Progenitor cell of endocrine pancreas (in vitro differentiated cells): ENCODE measurements at places on chromosomes 6 and 20.

GRCh38 chr6:144264270-144265060, 20.7 kb upstream of the UTRN start:
- peak; percentile 18 for DNase-seq

- DNase-seq: no peak
Observed at GRCh38 chr20:17771206-17772004, 71.6 kb downstream of the BANF2 start.

- no peak for DNase-seq
Observed at GRCh38 chr6:157078326-157078725, 245.0 kb downstream of the TMEM242 start.

DNA sequence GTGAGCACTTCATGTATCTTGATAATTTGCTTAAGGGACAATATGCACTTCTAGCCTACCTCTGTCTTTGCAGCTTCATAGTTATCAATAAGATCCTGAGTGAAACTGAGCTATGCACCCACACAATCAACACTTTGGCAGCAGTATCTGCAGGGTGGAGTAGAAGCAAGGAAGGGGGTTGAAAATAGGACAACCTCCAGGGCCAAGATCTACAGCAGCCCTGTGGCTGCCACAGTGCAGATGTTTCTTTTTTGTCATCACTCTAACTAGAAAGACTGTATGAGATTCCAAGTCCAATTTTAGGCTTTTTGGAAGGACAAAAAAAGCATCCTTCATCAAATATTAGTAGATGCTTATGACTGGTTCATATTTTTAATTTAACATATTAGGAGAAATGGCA, 336.1 kb upstream of the CITED2 start:
- DNase-seq: no peak

DNA sequence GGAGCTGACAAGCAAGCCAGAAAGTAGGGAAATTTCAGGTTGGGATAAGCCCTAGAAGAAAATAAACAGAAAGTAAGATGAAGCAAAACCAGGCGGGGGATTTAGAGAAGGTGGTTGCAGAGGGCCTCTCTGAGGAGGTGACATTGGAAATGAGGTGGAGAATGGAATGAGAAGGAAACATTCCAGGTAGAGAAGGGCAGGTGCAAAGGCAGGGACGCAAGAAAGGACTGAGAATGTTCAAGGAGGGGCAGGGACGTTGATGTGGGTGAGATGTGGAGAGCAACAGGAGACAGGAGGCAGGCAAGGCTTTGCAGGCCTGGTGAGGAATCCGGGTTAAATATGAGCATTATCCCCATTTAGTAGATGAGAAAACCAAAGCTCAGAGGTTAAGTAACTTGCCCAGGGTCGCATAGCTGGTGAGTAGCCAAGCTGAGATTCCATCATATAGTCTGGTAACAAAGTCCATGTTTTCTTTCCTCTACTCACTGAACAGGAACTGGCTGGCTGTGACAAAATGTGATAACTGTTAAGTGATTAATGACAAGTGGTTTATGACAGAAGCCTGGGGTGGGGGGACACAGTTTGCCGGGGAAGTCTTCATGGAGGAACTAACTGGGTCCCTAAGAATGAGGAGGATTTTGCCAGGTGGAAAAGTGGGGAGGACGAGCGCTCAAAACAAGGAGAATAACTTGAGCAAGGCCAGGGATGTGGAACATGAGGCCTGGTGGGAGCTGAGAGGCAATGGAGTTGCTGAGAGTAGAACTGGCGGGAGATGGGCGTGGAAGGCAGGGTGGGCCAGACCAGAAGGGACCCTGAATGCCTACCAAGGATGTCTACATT, 32.6 kb downstream of the MRPL14 start:
- no peak for DNase-seq

GRCh38 chr6:113632220-113632864, 224.8 kb upstream of the MARCKS start:
- DNase-seq: no peak

DNA sequence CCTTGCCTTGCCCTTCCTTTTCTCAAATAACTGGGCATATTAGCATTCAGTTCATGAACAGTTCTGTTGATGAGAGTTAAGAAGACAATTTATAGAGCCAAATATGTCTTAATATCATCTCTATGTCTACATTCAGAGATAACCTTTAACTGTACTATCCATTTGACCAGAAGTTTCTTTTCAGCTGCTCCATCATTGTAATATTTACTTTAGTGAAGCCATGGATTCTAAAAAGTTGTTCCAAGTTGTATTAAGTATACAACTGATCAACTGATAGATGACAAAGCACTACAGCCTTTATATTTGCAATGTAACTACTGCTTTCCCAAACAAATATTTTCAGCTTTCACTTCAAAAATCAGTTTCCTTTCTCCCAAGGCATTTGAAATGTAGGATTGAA, 1252.7 kb downstream of the EPHA7 start:
- DNase-seq: no peak

DNA sequence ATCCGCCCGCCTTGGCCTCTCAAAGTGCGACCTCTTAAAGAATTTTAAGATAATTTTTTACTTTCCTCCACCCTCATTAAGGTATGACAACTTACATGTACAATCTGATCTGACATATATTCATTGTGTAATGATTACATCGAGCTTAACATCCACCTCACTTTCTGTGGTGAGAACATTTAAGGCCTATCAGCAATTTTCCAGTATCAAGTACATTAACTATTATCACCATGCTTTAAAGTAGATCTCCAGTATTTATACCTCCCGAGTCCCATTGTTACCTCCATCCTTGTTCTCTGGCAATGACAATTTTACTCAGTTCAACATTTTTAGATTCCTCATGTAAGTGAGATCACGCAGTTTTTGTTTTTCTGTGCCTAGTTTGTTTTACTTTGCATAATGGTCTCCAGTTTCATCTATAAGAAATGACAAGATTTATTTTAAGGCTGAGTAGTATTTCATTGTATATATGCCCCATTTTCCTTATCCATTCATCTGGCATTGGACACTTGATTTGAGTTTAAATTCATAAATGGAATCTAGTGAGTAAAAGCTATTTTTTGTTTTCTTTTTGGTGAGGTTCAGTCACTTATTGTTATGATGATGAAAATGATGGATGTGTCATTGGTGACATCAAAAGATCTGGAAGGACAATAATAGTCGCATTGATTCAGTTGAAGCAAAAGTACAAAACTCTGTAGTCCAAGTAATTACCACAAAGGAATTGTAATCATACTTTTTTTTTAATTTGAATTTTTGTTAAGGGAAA, 87.0 kb downstream of the OR2B2 start:
- no peak for DNase-seq

DNA sequence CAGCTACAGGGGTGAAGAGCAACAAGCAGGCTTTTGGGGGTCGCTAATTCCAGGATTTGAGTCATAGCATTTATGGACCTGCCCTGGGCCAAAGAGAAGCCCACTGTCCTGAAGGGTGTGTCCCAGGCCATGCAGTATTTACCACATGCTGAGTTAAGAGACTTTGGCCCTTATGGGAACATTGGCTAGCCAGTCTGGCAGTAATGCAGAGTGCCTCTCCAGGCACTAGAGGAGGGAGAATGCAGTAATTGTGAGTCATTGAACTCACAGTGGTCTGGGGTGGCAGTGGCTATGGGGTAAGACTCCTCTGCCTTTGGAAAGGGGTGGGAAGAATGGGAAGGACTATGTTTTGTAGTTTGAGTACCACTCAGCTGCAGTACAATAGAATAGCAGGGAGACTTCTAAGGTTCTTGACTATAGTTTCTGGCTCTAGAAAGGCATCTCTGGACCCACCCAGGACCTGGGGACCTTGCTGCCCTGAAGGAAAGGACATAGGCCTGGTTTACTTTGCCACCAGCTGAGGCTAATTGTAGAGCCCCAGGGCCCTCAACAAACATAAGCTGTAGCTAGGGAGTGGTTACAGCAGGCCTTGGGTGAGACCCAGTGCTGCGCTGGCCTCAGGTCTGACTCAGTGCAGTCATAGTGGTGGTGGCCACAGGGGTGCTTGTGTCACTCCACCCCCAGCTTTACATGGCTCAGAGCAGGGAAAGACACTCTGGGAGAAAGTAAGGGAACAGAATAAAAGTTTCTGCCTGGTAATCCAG, 520.9 kb downstream of the HTR1B start:
- no peak for DNase-seq

GRCh38 chr6:79334674-79335073, 100.2 kb upstream of the HMGN3 start:
- DNase-seq: no peak

DNA sequence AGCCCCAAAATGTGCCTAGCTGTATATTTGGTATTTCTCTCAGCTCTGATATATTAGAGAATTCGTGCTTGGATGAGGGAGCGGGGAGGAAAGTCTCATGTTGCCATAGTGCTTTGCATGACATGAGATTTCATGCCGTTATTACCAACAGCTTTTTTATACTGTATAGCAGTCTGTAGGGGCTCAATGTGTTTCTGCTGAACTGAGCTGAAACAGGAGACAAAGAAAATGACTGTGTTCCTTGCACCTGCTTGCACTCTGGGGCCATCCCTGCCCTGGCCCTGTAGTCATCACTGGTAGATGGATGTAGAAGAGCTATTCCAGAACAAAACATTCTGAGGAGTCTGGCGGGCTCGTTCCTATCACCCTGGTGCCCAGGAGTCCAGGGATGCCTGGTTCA, 128.0 kb upstream of the SASH1 start:
- DNase-seq: no peak

- no peak for DNase-seq
Observed at GRCh38 chr6:136773473-136773796, 18.8 kb downstream of the MAP3K5 start.

DNA sequence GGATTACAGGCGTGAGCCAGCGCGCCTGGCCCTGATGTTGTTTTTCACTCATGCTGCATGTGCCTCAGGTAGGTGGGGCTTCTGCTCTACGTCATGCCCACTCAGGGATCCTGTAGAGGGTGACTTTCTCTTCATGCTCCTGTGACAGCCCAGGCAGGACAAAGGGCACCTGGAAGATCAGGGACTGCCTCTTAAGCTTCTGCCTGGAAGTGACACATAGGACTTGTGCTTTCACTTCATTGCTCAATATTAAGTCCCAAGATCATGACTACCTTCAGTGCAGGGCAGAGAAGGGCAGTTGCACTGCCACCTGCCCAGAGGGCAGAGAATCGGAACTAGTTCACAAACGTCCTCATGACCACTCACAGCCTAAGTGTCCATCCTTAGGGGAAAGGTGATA, 249.5 kb upstream of the SULF2 start:
- no peak for DNase-seq

GRCh38 chr6:70884074-70884983, 72.5 kb downstream of the B3GAT2 start:
- DNase-seq: peak; percentile 62

DNA sequence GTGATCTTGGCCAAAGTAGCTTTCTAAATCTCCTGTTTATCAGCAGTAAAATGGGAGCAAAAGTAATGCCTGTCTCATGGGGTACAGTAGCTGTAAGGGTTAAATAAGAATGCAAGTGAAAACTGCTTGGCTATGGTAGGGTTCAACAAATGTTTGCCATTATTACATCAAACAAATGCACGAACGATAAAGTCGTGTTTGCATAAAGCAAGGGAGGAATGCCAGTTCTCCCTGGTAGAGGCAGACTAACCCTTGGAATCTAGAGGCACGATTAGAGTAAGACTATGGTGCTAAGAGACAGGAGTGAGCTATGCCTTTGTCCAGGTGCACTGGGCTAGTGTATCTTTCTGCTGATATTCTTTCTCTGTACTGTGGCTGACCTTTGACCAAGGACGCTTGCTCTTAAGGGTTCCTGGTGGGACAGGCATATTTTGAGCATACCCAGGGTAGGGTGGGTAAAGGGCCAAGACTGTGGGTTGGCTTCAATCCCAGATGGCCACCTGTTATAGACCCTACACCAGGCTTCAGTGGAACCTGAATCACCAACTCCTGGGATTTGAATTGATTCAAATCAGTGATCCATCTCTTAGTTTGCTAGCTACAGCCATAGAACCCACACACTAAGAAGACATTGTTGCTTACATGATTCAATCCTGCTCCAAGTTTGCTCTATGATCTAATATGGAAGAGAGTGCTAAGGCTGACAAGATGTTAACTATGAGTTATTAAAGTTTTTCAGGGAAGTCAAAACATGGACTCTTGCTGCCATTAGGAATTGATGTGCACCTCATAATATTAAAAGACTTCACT, 139.9 kb downstream of the CCDC170 start:
- no peak for DNase-seq

- DNase-seq: no peak
Observed at GRCh38 chr20:56860413-56860812, 231.3 kb downstream of the TFAP2C start.

DNA sequence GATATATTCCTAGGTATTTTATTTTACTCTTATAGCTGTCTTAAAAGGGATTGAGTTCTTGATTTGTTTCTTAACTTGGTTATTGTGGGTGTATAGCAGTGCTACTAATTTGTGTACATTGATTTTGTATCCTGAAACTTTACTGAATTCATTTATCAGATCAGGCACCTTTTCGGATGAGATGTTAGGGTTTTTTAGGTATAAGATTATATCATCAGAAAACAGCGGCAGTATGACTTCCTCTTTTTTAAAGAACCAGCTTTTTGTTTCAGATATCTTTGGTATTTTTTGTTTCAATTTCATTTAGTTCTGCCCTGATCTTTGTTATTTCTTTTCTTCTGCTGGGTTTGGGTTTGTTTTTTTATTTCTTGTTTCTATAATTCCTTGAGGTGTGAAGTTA, 382.4 kb upstream of the ADGRB3 start:
- no peak for DNase-seq

DNA sequence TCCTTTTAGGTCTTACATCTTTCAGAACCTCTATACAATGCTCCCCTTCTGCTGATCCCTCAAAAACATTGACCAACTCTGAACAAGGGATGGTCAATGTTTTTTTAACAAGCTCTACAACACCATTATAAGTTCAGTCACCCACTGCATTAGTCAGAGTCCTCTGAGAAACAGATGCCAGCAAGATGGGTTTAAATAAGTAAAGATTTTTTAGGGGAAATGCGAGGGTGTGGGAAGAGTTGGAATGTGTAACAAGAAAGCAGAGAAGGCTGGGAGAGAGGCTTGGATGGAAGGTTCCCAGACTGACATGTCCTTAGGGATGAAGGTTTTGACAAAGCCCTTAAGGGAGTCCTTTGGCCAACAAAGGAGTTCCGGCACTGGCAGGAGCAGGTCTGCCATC, 478.3 kb downstream of the FRK start:
- DNase-seq: no peak

DNA sequence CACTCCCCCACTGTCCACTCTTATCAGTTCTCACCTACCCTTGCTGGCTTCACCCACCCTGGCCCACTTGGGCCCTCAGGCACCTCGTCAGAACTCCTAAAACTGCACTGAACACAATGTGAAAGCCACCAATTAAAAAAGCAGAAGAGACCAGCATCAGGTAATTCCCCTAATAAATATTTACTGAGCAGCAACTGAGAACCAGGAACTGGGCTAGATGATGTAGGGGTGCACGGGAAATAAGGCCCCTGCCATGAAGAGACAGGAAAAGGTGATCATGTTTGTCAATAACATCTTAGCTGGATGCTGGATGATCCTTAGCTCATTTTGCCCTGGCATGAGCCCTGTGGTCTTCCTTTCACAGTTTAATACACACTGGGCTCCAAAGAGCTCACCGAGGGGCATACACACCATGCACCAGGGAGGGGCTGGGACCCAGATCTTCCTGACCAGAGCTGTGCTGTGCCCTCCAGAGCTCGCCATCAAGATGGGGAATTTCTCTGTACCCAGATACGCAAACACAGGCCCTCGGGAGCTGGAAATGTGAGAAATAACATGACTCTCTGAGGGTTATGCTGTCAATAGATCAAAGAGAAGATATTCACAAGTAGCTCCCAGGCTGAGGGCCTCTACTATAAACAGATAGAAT, 113.6 kb upstream of the SLC22A16 start:
- DNase-seq: no peak
